Fibroblast of villous mesenchyme (primary cell): ENCODE measurements at places on chromosomes 1 and 21. TPM values are rescaled to one million over a fixed set of nuclear protein-coding genes. Genes with fewer than 3 reads are reported as not detected.

GRCh38 chr1:169479363-169480066, 6.2 kb downstream of the SLC19A2 start:
- DNase-seq, result peak; percentile 57

GRCh38 chr1:41631971-41632370, 147.5 kb upstream of the EDN2 start:
- DNase-seq, result peak; percentile 43

GRCh38 chr1:18495635-18496034, 14.9 kb downstream of the KLHDC7A start:
- DNase-seq, result no peak

DNA sequence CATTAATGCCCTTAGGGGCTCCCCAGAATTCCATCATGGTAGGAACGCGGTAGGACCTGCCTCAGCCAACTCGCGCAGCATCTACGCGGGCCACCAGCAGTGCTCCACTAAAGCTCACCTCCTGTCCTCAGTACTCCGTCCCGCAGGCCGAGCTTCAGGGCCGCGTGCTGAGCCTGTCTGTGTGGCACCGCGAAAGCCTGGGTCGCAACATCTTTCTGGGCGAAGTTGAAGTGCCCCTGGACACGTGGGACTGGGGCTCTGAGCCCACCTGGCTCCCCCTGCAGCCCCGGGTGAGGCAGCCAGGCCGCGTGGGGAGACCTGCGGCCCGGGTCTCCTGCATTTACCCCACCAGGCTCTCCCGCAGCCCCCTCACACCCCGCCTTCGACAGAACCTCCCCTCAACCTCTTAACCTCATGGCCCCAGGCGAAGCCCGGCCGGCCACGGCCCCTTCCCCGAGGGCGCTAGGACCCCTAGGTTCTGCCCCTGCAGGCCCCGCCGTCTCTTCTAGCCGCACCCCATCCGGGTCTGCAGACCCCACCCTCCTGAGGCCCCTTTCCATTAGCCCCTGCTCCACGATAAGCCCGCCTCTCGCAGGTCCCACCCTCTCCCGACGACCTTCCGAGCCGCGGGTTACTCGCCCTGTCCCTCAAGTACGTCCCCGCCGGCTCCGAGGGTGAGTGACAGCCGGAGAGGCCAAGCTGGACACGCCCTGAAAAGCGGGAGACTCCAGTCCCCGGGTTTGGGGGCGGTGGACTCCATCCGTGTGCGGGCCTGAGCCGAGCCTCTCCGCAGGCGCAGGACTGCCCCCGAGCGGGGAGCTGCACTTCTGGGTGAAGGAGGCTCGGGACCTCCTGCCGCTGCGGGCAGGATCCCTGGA, 9.1 kb downstream of the SYTL1 start:
- peak; percentile 38 for DNase-seq

DNA sequence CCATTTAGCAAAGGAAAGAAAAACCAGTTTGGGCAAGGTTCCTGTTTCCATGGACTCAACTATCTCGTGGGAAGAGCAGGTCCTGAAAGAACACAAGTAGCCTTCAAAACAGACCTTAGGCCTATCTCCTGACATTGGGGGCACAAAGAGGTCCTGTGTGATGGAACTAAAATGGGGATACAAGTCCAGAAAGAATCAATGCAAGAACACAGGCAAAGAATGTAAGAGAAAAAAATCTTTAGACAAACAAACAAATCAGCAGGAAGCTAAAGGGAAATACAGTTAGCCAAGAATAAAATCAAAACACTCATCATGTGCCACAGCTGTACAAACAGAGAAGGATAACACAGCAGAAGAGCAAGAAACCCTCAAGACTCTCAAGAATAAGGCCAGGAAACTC, 28.2 kb downstream of the SLC30A10 start:
- DNase-seq, result no peak

GRCh38 chr1:53956308-53957168, 10.4 kb downstream of the LRRC42 start:
- DNase-seq, result peak; percentile 71

- DNase-seq, result no peak
Measured at GRCh38 chr1:1425753-1426495, 4.8 kb upstream of the ANKRD65 start.

DNA sequence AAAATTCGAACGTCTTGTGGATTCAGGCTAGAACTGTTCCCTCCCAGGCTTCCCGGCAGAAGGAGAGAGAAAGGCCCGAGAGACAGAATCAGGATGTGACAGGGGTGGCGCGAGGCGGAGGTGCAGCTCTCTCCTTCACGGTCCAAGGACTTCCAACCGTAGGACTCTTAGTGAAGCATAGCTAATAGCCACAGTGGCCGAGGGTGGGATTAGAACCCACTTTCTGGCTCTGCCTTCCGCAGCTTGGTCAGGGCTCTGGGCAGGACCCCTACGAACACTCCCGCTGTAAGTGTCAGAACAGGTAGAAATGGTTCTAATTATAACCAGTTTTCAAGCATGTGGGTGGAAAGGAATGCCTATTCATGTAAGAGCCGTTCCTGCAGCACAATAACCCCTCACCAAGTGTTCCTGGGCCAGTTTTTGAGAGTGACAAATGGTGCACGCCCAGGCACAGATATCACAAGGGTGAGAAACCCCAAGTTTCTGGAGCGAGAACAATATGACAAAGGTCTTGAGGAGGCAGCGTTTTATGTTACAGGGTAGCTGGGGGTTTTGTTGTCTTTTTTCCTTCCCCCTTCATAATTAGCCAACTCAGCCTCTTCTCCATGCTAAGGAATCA, 86.4 kb downstream of the SYF2 start:
- no peak for DNase-seq

DNA sequence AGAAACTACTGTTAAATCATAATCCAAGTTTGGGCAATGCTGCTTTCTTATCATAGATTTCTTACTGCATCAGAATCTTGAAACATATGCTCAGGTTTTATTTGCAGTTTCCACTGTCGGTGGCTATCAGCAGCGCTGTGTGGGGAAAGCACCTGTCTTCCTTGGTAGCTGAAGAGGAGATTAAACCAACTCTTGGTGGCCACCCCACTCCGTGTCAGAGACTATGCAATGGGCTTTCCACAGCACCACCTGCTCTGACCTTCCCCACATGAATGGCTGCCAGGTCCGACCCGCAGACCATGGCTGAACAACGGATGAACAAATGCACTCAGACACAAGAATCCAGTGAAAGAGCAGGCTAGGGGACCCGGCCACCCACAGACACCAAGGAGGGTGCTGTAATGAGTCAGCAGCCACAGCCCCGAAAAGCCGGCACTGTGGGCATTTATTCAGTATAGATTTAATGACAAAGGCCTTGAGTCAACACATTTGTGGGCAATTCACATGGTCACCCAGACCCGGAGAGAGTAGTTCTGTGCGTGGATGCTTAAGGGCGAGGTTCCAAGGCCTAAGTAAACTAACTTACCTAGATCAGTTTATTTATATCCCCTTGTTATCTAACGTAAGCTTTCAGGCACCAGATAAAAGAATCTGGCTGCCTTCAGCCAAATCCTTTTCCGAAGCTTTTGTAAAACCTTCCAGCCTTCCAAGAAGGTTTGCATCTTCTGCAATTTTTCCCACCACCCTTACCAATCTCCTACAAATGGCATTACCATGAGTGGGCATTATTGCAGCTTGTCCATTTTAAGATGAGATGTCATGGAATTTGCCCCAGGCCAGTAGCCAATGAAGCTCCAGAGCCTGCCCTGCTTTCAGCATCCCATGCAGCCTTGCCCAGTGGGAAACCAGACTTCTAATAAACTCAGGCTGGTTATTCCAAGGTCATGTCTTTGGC, 82.7 kb downstream of the HLCS start:
- no peak for DNase-seq

DNA sequence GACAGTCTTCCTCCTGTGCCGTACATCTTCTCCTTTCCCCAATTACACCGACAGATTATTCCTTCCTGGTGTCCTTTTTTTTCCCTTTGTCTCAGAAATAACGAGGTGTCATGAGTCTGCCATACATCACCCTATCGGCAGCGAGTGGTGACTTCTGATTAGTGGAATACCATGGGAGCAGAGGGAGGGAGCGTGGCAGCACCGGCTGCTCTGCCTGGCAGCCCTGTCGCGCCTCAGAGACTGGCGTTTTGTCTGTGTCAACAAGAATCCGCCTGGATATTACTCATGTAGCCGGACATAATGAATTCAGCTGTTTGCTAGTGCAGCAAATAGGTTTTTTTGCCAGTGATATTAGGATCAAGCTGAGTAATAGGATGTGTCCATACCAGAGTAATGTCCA, 51.8 kb downstream of the UTP25 start:
- DNase-seq, result no peak

GRCh38 chr1:180562640-180563025, 3.9 kb downstream of the OVAAL start:
- no peak for DNase-seq

- no peak for DNase-seq
Measured at GRCh38 chr21:26599261-26599660, 26.2 kb upstream of the CYYR1 start.

GRCh38 chr1:229781453-229781852, 155.4 kb downstream of the URB2 start:
- DNase-seq, result no peak

- DNase-seq, result no peak
Measured at GRCh38 chr21:39979321-39979720, 112.1 kb downstream of the PCP4 start.

DNA sequence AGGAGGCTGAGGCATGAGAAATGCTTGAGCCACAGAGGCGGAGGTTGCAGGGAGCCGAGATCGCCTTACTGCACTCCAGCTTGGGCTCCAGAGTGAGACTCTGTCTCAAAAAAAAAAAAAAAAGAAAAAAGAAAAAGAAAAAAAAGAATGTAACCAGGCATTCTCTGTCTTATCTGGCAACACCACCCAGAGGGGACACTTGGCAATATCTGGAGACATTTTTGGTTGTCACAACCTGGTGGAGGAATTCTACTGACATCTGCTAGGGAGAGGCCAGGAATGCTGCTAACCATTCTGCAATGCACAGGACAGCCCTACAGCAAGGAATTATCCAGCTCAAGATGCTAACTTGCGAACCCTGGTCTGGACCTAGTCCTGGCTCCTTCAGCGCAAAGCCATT, 2.3 kb upstream of the CNR2 start:
- DNase-seq, result no peak

DNA sequence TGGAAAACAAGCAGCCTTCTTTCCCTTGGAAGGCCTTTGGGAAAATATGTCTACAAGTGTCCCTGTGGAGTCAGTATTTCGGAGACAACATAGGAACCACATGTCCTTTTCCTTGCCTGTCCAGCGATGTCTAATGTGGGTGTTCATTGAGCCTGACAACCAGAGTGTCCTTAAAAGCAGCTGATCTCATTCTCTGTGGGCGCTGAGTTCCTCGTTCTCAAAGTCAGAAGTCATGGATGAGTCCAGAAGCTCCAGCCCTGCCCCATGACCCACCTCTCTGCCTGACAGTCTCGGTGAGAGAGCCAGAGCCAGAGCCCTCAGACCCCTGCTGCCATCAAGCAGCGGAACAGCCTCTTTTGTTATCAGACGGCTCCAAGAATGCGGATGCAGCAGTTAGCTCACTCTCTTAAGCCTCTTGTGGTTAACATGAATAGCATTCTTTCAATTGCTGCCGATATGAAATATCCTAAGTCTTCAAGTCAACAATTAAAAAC, 329.2 kb downstream of the TGFB2 start:
- DNase-seq, result peak; percentile 73

DNA sequence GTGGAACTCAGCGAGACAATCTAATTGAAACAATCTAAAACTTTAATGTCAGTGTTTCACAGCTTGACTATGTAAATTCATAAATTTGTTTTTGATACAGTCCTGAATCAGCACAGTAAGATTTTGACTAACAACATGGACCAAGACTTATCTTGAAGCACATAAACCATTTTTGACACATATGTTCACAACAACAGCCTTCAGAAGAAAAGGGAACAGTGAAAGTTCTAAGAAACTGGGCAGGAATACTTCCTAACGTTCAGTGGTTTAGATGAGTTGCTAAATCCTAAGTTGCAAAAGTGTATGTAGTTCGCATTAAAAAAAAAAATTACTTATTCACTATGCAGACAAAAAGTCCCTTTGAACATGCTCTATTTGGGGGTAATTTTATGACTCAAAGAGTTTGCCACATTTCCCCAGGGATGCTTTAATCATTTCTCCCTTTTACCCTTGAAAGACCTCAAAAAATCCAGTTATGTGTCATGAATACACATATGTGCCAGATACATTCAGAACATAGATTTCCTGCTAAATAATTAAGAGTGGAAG, 120.2 kb downstream of the MRPL39 start:
- no peak for DNase-seq

The UBASH3A gene
- not detected in 2 replicates for total RNA-seq

The LDLRAD1 gene
- not detected in 2 replicates for total RNA-seq

The TEDDM1 gene
- not detected in 2 replicates for total RNA-seq

The RBM11 gene
- total RNA-seq, result 0.32 and 0.43 TPM in 2 replicates

The PRAMEF14 gene
- not detected in 2 replicates for total RNA-seq

The PLXNA2 gene
- 0.86 and 1.9 TPM in 2 replicates for total RNA-seq

The FMO5 gene
- 0.43 and 1.3 TPM in 2 replicates for total RNA-seq

The MFN2 gene
- 52.5 and 66.1 TPM in 2 replicates for total RNA-seq
